ENCODE measurements at places on chromosomes 2 and 18.

DNA sequence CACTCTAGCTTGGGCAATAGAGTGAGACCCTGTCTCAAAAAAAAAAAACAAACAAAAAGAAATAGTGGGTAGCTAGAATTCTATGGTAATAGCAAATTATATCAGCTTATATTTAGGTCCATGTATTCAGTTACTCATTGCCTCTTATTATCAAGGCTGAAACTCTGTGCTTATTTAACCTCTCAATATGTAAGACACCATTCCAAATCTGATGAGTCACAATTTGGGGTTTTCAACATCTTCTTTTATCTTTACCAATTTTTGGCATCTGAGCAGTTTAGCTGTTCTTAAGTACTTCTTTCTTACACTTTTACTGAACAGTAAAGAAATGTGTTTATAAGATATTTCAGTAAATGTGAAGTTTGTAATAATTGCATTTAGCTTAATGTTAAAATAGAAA is 69.3 kb downstream of the TTC27 start:
- DNase-seq, result peak; percentile 77

DNA sequence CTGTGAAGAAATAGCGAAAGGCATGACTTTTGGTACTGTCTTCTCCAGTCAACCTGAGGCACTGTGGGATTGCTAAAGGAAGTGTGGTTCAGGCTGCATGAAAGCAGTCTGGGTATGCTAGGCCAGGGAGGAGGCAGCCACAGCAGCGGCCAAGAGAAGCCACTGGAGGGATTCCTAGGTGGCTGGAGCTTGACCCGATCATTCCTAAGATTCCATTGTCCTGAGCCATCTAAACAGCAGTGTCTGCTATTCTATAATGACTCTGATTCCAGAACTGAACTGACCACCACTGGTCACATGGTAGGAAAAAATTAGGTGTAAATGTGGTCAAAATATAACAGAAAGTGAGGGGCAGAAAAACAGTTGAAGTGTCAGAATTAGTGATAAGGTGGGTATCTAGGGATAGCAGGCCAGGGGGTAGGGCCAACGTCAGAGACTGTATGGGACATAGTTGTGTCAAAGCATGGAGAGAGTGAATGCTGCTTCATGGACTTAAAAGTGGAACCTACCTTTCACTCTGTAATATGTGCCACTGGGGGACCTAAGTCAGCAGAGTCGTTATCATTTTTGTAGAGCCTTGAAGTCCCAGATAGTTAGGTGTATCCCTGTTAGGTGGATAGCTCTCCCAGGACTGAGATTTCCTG is 204.6 kb downstream of the CTNNA2 start:
- DNase-seq, result peak; percentile 71

DNA sequence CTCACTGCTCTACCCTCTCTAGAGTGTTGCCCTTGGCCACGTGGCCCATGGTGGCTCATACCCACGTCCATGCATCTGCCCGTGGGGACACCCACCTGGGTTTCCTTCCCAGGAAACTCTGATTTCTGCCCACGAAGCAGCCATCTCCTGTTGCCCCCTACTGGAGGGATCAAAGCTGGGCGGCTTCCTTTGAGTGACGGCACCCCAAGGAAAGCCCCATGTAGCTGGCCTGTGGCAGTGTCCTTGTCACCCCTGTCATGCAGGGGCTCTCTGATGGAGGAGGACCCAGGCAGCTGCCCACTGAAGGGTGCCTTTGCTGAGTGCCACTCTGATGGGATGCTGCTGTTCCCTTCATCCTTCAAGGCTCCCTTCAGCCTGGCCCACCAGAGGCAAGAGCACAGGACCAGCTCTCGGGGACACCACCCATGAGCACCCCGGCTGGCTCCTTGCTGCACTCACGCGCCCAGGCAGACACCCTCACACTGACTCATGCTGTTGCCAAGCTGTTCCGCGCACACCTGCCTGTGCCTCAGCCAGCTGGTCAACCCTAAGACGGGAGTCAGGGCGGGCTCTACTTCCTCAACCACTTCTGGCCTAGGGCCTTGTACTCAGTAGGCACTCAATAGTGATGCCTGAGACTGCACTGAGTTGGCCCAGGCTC is 101.1 kb downstream of the CTIF start:
- DNase-seq, result no peak

DNA sequence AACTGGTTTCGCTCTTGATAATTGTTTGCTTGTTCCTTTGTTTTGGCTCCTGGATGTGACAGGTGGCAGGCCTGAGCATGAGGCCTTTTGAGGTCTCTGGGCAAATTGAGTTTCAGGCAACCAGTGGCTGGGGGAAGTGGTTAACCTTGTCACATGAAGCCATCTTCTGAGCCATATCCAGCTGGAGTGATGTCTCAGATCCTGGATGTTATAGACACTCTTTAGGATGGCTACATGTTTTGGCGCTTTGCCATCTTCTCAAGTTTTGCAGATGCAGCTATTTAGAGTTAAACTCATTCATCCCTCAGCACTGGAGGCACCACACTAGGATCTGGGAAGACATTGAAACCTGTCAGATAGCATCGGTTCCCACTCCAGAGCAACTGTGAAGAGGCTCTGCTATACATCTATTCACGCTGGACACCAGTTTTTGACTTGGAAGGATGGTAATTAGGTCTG is 25.3 kb upstream of the TACR1 start:
- no peak for DNase-seq

DNA sequence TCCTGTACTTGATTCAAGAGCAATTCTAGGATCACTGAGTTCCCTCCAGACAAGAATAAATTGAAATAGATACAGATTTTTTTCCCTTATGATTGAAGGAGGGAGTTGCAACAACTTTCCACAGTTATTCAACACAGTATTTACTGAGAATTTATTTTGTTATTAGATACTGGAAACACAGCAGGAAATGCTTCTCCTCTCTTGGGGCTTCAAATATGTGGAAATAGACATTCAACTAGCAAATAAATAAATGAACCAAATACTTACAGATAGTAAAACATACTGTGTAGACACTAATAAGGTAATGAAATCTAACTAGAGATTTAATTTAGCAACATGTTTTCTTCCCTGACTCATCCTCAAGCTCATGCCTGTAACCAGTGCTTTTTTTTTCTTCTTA is 169.2 kb downstream of the LNPK start:
- DNase-seq, result peak; percentile 41
